ENCODE measurements at places on chromosomes 2 and 18.

GRCh38 chr18:36314754-36315153, 17.2 kb downstream of the FHOD3 start:
- DNase-seq: no peak

- DNase-seq: no peak
Measured at GRCh38 chr18:62106271-62106670, 80.6 kb downstream of the PIGN start.

DNA sequence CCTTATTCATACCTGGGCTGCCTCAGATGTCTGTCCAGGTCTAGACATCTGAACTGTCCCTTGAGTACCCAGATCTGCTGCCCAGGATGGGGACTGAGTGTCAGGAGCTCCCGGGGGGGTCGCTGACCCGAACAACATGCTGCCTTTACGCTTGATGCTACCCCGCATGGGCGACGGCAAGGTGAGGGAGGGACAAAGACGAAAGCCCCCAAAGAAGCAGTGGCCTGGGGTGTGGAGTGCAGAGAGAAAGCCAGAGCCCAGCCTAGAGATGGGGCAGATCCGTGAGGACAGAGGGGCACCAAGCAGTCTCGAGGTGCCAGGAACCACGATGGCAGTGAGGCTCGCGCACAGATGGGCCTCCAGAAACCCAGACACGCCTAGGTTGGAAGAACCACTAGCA, 234.7 kb downstream of the ATAD2B start:
- no peak for DNase-seq

DNA sequence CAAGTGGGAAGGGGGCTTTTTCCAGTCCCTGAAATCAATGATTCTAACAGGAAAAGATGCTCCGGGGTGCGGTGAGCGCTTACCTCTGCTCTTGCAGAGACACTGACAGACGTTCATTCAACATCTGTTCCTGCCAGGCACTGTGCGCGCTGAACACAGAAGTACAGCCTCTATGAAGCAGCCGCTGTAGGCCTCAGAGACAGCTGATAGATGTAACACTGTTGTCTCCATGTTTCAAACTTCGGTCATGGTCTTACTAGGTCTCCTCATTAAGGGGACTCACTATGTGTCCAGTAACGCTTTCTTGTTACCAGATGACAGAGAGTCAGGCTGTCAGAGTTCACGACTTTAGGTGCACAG, 649 bp upstream of the CLIP4 start:
- DNase-seq: no peak

GRCh38 chr2:109174214-109174613, 45.2 kb downstream of the SH3RF3 start:
- no peak for DNase-seq

- DNase-seq: no peak
Measured at GRCh38 chr2:209525331-209525730, 101.5 kb downstream of the MAP2 start.

All from MM.1S (cell line).